ENCODE measurements at places on chromosomes 12 and 14. TPM values are rescaled to one million over a fixed set of nuclear protein-coding genes. Genes with fewer than 3 reads are reported as not detected.

DNA sequence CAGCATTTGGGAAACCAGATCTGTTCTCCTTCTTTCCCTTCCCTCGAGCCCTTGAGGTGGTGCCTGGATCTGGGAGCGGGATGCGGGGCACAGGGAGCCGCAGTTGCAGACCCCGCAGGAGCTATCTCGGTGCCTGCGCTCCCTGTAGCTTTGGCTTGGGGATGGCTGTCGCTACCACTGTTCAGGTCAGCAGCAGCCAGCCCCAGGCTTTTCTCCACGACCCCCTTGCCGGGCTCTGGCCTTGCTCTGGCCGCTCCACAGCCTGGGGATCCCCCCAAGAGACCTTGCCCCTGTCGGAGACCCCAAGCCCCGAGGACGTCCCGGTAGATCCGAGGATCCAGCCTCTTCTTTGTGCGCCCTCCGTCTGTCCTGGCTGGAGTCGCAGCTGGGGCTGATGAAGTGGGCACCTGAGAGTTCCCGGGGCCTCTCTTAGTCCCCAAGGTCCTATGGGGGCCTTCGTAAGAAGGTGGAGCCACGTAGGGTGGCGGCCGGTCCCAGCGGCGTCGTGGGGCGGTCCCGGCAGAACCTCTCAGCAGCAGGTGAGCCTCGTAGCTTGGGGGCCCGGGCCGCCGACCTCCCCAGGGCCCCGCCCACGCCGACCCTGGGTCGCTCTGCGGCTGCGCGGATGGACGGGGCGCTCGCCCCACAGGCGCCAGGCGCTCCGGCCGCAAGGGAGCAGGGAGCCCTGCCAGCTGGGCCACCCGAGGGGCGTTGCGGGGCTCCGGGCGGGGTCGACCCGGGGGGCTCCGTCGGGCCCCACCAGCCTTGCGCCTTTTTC, 1.3 kb downstream of the DDN start:
- H3K27me3 ChIP-seq, result no peaks in the 10 kb centered on the region
- no peak for DNase-seq
- peaks cover 22% of the 10 kb centered on the region for H3K36me3 ChIP-seq
- peaks cover 14% of the 10 kb centered on the region for H3K4me1 ChIP-seq

DNA sequence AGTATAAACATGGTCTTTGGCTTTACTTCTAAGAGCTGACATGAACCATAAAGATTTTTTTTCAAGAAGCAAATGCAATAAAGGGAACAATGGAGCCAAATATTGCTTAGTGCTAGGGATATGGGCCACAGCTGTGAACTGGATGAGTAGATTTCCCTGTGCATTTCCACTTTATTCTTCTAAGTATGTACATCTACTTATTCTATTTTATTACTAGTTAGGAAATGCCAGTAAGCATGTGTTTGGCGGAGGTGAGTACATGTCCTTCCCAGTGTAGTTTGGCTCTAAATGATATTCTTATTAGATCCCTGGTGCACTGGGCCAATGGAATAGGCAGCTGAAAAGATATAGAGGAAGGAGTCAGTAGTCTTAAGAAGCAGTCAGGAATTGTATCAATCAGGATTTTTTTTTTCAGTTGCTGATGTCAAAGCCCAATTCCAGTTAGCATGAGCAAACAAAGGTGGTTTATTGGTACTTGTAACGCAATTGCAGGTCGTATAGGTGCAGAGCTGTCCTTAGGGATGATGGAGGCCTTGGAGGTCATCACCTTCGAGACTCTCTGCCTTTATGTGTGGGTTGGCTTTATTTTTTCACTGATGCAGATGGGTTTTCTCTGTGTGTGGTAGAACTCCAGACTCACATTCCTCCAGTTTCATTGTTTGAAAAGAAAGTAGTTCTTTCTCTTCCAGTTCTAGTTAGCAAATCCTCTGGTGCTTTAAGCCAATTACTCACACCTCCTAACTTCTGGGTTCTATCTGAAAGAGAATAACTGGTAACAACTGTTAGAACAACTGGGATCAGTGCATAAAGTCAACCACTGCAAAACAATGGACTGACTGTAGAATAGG, 139.0 kb upstream of the LRIG3 start:
- H3K4me3 ChIP-seq, result no peak overlapping the region
- no peaks in the 10 kb centered on the region for H3K27me3 ChIP-seq
- DNase-seq, result no peak
- H3K27ac ChIP-seq, result no peak overlapping the region
- H3K4me1 ChIP-seq, result peaks cover 29% of the 10 kb centered on the region

DNA sequence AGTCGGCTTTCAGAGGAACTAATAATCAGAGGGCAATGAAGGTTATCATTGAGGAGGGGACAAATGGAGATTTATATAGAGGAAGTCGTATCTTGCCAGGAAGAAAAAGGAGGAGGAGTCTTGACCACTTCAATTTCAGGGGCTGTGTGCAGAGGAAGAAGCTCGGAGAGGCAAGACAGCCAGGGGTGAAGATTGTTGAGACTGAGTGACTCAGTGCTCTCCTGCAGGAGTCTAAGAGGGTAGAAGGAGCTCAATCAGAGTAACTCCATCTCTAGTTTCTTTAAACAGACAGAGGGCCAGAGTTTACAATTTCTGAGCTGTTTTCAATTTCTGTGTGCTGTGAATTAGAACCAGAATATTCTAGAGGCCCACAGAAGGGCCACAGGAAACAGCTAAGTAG, 439.3 kb upstream of the PRICKLE1 start:
- H3K4me1 ChIP-seq, result no peaks in the 10 kb centered on the region
- no peak overlapping the region for H3K27ac ChIP-seq
- no peak overlapping the region for H3K4me3 ChIP-seq
- peaks cover under 1% of the 10 kb centered on the region for H3K36me3 ChIP-seq
- DNase-seq, result no peak

DNA sequence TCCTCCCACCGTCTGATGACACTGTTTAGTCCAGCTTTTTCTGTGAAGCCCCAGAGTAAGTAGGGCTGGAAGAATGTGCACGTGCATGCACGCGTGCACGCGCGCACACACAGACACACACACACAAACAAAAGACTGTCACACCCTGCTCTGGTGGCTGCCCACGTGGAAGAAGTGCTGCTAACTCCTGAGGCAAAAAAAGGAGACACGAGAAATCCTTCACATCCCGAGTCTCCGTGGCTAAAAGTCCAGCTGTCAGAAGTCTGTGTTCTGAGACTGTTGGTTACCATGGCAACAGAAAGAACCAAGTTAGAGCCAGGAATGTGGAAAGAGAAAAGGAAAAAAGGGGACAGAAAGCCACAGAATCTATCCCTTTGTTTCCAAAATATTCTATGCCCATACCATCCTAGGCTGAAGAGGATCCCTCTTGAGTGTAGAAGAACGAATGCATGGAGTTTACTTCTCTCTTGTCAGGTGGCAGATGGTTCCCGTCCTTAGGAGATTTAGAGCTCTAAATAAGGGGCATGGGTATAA, 1.6 kb upstream of the C12orf71 start:
- no peaks in the 10 kb centered on the region for H3K36me3 ChIP-seq
- H3K27ac ChIP-seq, result no peak overlapping the region
- DNase-seq, result no peak
- H3K4me1 ChIP-seq, result peaks cover 30% of the 10 kb centered on the region
- H3K27me3 ChIP-seq, result no peaks in the 10 kb centered on the region

GRCh38 chr14:100734031-100734990, 7.6 kb downstream of the DLK1 start:
- no peak for DNase-seq
- no peaks in the 10 kb centered on the region for H3K4me1 ChIP-seq
- H3K27ac ChIP-seq, result no peak overlapping the region
- H3K4me3 ChIP-seq, result no peak overlapping the region

GRCh38 chr12:106178562-106178961, 39.8 kb upstream of the NUAK1 start:
- no peak overlapping the region for H3K4me3 ChIP-seq
- H3K27me3 ChIP-seq, result no peaks in the 10 kb centered on the region
- no peak for DNase-seq

DNA sequence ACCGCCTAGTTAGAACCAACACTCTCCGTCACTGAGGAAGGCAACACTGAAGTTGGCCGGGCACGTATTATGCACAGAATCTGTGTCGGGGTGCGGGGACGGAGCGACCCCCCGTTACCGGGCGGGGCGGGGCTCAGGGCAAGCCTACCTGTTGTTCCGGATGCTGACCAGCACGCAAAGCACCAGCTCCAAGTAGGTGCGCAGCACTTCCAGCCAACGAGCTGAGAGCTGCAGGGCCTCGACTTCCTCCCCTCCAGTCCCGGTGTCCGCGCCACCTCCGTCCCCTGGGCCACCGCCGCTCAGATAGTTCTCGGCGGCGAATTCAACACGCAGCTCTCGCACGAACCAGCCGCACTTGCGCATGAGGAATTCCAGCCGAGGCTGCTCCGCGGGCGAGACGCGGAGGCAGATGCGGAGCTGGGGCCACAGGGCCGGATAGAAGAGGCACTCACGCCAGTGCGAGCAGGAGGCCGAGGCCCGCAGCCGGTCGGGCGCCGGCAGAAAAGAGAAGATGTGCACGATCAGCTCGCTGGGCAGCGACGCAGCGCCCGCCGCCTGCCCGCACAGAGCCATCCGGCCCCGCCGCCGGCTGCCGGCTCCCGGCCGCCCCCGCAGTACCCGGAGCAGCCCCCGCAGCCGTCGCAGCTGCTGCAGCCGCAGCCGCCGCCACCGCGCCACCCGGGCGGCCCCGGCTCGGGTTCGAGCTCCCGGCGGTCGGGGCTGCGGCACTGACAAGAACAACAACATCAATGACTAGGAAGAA, 636 bp downstream of the FBXO33 start:
- no peaks in the 10 kb centered on the region for H3K27me3 ChIP-seq

DNA sequence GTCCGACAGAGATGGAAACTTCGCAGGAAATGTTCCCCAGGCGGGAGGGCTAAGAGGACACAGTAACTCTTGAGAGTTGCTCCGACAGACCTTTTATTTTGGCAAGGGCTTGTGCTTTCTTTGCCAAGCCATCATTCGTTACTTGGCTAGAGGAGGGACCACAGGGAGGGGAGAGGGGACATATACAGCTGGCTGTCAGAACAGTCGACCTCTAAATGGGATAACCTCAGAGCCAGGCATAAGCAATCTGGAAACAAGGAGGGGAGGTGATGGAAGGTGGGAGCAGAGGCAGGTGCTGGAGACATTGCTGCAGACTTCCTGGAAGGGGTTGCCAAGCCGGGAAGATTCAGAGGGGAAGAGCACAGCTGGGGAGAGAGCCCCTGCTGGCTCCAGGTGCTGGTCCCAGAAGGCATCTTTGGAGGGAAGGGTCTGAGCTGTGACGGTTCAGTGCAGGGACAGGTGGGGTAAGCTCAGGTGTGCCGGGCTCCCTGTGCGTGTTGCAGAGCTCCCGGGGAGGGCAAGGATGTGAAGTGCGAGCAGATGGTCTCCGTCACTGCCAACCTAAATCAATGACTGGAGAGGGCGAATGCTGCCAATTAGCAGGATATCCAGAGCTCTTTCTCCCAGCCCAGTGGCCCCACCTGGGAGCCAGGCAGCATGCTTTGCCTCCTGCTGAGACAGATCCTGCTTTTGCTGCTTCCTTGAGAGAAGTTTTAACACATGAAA, 50.1 kb downstream of the CHST11 start:
- no peaks in the 10 kb centered on the region for H3K27me3 ChIP-seq

The TMEM63C gene
- 5.1 TPM for total RNA-seq

All from MCF 10A (cell line).